Adrenal gland (tissue), 19 donors: ENCODE measurements at places on chromosomes 5 and 9.

DNA sequence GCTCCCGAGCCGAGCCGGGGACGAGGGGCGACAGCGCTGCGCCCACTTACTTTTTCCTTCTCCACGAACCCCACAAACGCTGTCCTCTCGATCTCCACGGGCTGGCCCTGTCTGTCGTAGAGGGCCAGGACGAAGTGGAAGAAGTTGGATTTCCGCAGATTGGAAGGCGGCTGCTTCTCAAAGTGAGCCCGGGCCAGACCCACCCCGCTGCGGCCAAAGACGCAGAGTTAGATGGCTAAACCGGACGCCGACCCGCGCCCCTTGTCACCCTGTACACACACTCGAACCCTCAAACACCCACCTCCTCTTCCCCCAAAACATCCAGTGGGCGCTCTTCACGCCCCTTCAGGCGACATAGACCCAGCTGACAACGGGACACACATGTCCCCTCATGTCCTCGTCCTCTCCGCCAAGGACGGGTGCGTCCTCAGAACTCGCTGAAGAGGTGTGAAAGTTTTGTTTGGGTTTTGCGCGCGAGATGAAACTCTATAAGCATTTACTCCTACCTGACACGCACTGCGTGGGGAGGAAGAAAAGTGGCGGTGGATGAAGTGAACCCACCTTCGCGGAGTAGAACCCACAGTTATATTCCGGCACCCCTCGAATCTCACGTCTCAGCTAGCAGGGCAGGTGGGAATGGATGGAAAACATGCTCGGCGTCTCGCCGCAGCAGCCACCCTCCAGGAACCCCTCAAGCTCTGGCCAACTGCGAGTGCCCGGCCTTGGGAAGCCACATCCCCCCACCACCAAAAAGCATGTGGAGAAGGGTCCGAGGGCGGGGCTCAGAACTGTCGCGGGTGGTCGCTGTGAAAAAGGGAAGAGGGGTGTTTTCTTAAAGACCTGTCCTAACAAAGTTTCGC, 2.6 kb downstream of the EBF1 start:
- DNase-seq: no peak

- DNase-seq: no peak
Measured at GRCh38 chr9:69273161-69273560, 51.9 kb upstream of the ENTREP1 start.

- DNase-seq: peak; percentile 70
Measured at GRCh38 chr5:35198075-35198474, 32.2 kb downstream of the PRLR start.

- no peak for DNase-seq
Measured at GRCh38 chr9:91643481-91644077, 219.9 kb upstream of the NFIL3 start.

- peak; percentile 15 for DNase-seq
Measured at GRCh38 chr9:131361202-131361833, 32.6 kb upstream of the PRRC2B start.

GRCh38 chr5:96377167-96377566, 55.9 kb downstream of the PCSK1 start:
- no peak for DNase-seq
